ENCODE measurements at places on chromosomes 11 and 22. TPM values are rescaled to one million over a fixed set of nuclear protein-coding genes. Genes with fewer than 3 reads are reported as not detected.

The OR5A2 gene
- not detected for total RNA-seq

The RTN4R gene
- total RNA-seq, result 1.3 TPM

The TIMP3 gene
- 924 TPM for total RNA-seq

The KCNQ1 gene
- total RNA-seq, result not detected

Data from fibroblast of villous mesenchyme (primary cell).